ENCODE measurements at places on chromosomes 11 and 22.

GRCh38 chr22:25208743-25209505 is 9.3 kb downstream of the CRYBB3 start:
- no peak for DNase-seq

- DNase-seq, result no peak
Measured at GRCh38 chr22:37248251-37248650, 4.2 kb upstream of the RAC2 start.

DNA sequence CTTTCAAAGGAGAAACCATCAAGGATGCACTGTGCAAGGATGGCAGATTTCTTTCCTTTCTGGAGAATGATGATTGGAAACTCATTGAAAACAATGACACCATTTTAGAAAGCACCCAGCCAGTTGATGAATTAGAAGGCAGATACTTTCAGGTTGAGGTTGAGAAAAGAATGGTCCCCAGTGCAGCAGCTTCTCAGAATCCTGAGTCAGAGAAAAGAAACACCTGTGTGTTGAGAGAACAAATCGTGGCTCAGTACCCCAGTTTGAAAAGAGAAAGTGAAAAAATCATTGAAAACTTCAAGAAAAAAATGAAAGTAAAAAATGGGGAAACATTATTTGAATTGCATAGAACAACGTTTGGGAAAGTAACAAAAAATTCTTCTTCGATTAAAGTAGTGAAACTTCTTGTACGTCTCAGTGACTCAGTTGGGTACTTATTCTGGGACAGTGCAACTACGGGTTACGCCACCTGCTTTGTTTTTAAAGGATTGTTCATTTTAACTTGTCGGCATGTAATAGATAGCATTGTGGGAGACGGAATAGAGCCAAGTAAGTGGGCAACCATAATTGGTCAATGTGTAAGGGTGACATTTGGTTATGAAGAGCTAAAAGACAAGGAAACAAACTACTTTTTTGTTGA is 9.8 kb downstream of the FAM111A start:
- DNase-seq, result no peak

- no peak for DNase-seq
Measured at GRCh38 chr22:20273758-20274181, 5.7 kb upstream of the RTN4R start.

GRCh38 chr11:116312570-116313391 is 460.0 kb downstream of the BUD13 start:
- DNase-seq, result peak; percentile 73

Data from hematopoietic multipotent progenitor cell (in vitro differentiated cells).